DMS 273 treated with DMSO at 0.1 percent for 48 hours (cell line): ENCODE measurements at places on chromosomes 2 and 18.

DNA sequence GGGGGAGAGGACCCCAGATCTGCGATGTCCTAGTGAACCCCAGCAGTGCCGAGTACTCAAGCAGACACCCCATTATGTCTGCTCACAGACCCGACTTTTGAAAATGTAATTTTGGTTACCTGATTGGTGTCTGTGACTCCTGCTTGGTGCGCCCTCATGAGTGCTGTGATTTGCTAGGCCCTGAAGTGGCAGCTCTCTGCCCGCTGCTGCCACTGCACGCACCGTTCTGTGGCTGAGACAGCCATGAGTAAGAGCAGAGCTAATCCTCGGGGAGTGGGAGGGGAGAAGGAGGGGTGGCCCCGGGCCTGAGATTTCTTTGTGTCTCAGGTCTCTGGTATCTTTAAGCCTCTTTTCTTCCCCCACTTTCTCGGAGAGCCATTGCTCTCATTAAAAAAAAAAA is 18.2 kb downstream of the FHOD3 start:
- no peak for DNase-seq

GRCh38 chr2:67888351-67889005 is 174.3 kb downstream of the C1D start:
- no peak for DNase-seq

- no peak for DNase-seq
These were observed 494 bp upstream of the RBM45 start for GRCh38 chr2:178111743-178112142.

DNA sequence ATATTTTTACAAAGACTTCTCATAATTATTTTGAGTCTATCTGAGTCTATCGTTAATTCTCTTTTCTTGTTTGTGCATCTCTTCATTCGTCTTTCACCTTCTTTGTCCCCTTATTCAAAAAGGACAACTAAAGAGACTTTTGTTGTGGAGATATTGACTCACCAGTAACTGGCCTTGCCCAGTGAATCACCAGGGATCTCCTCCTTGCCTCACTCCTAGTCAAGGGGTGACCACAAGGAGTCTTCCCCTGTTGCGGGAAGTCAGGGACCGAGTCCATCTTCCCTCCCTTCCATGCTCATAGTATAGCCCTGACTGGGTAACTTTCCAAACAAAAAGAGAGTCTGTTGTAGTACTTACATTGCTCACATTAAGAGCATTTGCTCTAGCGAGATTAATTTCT is 158.9 kb downstream of the NEB start:
- DNase-seq = no peak
